Tongue (tissue), 3 donors: ENCODE measurements at places on chromosomes 5 and 9. TPM values are rescaled to one million over a fixed set of nuclear protein-coding genes. Genes with fewer than 3 reads are reported as not detected.

Gene CCDC180
- total RNA-seq, result 7.8 TPM

DNA sequence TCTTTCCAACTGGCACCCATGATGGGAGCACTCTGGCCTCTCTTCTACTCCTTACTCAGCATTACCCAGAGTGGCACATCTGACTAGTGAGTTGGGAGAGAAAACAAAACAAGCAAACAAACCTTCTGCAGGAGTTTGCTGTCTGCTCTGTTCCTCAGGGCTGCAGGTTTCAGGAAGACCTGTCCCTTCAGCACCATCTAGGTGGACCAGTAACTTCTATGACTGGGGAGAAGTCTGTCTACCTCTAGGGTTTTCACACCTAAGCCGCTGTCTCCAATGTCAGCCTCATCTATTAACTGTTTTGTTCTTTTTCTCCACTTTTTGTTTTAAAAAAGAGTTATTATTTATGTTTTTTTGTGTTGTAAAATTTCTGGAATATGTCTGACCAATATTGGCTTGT, 58.7 kb downstream of the RAB3C start:
- no peak for DNase-seq

DNA sequence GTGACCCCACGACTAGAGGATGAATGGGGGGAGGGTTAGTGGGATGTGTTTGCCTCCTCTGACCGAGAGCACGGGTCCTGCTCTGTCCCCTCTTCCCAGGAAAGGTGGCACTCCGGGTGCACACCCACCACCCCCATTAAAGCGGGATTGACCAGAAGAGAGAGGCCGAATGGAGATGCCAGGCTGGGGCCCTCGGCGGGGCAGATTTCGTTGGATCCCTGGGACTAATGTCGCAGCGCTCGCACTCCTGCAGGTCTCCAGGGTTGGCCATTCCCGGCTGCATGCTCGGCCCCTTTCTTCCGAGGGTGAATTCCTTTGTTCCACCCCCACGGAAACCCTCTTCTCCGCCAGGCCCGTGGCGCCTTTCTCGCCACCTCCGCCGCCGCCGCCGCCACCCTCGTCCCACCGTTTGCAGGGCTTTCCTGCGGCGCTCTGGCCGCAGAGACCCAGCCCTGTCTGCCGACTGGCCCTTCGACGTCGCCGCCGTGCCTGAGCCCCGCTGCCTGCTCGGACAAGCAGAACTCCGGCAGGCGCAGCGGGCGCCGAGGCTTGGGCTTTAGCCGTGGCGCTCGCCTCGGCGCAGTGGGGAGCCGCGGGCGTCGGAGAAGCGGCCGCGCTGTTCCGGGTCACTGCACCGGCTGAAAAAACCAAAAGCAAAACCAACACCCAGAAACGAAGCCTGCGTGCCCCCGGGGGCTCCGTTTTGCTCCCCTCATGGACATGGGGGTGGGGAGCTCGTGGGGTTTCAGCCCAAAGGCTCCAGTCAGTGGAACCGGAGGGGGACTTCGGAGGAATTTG, 11.8 kb downstream of the LMX1B start:
- DNase-seq, result no peak

- DNase-seq, result peak; percentile 30
Measured at GRCh38 chr9:126844085-126844484, 16.4 kb upstream of the ZBTB34 start.

DNA sequence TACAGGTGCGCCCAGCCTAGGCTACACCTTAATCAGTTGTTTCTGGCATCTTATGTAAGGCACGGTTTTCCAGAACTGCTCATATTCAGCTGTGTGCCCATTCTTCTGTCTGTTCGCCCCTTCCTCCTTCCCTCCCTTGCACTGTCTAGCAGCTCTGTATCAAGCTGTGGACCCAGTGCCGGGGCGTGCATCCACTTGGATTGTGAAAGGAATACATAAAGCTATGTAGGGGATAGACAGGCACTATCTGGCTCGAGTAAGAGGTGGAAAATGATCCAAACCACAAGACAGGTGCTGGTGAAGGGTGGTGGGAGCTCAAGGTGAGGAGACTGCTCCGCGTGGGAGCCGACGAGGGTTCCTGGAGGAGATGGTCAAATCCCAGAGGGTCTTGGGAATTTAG, 2.0 kb downstream of the GLIPR2 start:
- DNase-seq, result no peak

- no peak for DNase-seq
Measured at GRCh38 chr5:61744690-61745619, 412.9 kb downstream of the ZSWIM6 start.

GRCh38 chr9:101705135-101705661, 33.2 kb downstream of the GRIN3A start:
- DNase-seq, result peak; percentile 64

- DNase-seq, result no peak
Measured at GRCh38 chr9:93585259-93585658, 8.9 kb downstream of the PHF2 start.
